ENCODE measurements at places on chromosomes 12 and 14.

DNA sequence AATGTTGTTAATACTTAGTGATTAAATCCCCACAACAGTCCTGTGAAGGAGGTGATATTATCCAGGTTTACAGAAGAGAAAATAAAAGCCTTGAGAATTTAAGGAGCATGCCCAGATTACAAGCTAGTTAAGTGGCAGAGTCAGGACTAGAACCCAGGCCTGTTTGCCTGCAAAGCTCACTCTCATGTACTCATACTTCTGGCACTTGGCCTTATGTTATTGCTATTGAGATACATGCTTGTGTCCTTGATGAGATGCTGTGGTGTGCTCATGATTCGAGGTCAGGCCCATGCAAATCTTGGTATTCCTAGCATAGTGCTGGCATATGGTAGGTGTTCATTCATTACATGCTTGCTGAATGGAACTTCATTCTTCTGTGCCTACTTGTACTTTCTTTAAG, 7.6 kb upstream of the EID3 start:
- no peak for DNase-seq

DNA sequence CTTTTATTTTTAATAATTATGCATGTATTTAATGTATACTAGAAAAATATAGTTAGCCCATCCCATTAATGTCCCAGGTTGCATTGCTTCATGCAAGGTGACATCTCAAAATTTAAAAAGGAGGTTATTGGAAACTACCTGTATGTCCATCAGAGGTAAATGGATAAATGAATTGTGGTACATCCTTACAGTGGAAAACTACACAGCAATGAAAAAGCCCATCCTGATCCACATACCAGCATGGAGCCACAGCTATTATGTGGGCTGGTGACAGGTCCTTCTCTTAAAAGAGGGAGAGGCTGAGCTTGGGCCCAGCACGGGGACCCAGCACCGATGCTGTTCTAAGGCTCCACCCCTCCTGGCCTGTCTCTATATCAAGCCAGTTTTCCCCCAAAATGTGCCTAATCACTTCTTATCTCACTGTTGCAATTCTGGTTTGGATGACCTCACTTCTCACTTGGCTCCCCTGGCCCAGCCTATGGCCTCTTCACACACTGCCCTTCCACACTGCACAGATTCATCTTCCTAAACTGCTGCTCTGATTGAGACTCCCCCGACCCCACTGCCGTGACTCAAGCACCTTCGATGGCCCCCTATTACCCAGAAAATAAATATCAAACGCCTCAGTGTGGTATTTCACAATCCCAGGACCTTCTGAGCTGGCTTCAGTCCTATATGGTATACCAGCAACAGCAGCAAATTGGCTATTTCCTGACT, 97.1 kb upstream of the NCOR2 start:
- no peak for DNase-seq

- no peak for DNase-seq
These were observed 8.1 kb upstream of the ZNF385A start for GRCh38 chr12:54392485-54393206.

DNA sequence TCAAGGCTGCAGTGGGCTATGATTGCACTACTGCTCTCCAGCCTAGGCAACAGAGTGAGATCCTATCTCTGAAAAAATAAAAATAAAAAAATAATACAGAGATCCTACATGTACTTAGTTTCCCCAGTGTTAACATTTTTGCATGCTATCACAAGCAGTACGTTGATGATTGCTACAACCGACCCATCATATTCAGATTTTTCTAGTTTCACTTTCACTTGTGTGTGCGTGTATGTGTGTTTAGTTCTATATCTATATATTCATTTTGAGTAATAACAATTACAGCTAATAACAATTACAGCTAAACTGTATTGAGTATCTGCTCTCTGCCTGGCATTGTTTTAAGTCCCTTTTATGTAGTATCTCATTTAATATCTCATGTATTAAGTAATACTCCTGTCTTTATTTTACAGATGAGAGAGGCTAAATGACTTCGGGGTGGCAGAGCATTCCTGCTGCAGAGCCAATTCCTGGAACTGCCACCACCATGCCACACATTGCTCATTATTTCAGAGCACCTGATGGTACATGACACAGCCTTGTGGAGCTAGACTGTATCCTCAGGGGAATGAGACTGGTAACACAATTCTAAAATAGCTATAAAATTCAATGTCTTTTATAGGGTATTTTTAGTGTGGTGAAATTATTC, 153.1 kb downstream of the BCAT1 start:
- no peak for DNase-seq

GRCh38 chr12:66572845-66573244, 106.0 kb downstream of the GRIP1 start:
- no peak for DNase-seq

Measured in activated naive CD8-positive, alpha-beta T cell treated with anti-CD3 and anti-CD28 coated beads, Interleukin-2, amount 50 U/mL, for 24 hours (primary cell).